Omental fat pad (tissue), 4 donors: ENCODE measurements at places on chromosomes 1 and 21. TPM values are rescaled to one million over a fixed set of nuclear protein-coding genes. Genes with fewer than 3 reads are reported as not detected.

The MPZ gene
- 9.0 TPM for total RNA-seq

The CCDC27 gene
- not detected for total RNA-seq

The HAPLN2 gene
- total RNA-seq = not detected

The CELSR2 gene
- total RNA-seq = 1.6 TPM

The SPATA6 gene
- total RNA-seq = 13.6 TPM

The RAP1GAP gene
- 0.74 TPM for total RNA-seq

The MXRA8 gene
- 147 TPM for total RNA-seq

The SPRR5 gene
- not detected for total RNA-seq

The MSH4 gene
- total RNA-seq = not detected

The GSTM1 gene
- total RNA-seq = not detected

The CA6 gene
- not detected for total RNA-seq

The CTTNBP2NL gene
- total RNA-seq = 27.7 TPM

The SLC30A2 gene
- total RNA-seq = not detected

The MACO1 gene
- total RNA-seq = 15.6 TPM

The SCCPDH gene
- total RNA-seq = 30.3 TPM

The CLCA1 gene
- total RNA-seq = not detected

The SLC22A15 gene
- total RNA-seq = 7.6 TPM

The RGS7 gene
- total RNA-seq = not detected

The EFCAB14 gene
- total RNA-seq = 91.4 TPM

The PADI1 gene
- not detected for total RNA-seq

The VANGL2 gene
- total RNA-seq = 1.1 TPM
